NCI-H1417 (cell line): ENCODE measurements at places on chromosomes 3 and 15.
A peak's percentile ranks its signal among the peaks of the same experiment; 100 is the strongest.

DNA sequence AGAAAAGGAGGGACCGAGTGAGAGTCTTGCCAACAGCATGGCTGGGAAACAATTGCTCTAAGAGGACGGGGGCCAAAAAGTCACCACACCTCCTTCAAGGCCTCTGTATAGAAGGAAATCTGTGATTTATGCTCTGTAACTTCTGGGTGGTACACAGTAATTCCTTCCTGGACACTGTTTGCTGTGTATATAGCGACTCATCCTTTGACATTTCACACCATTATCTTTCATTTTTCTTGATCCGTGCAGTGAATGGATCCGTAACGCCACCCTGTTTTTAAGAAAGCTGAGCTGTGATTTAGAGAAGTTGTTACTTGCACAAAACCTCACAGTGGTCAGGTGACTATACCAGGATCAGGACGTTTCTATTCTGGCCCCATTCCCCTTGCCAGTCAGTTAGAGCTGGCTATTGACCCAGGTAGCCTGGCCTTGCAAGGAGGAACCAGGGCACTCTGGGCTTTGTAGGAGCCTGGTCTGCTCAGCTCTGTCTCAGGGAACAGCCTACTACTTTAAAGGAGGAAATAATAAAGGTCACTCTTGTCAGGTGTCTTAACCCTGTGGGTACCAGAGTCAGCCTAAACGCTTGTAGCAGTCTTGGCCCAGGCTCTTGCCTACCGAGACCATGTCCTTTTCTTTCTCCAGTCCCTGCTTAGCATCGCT lies 86.5 kb upstream of the MYZAP start:
- no peak for DNase-seq

GRCh38 chr3:98600412-98601095 lies 7.1 kb upstream of the CPOX start:
- no peak for DNase-seq

GRCh38 chr15:72184165-72184811 lies 13.3 kb downstream of the GRAMD2A start:
- peak; percentile 19 for DNase-seq

DNA sequence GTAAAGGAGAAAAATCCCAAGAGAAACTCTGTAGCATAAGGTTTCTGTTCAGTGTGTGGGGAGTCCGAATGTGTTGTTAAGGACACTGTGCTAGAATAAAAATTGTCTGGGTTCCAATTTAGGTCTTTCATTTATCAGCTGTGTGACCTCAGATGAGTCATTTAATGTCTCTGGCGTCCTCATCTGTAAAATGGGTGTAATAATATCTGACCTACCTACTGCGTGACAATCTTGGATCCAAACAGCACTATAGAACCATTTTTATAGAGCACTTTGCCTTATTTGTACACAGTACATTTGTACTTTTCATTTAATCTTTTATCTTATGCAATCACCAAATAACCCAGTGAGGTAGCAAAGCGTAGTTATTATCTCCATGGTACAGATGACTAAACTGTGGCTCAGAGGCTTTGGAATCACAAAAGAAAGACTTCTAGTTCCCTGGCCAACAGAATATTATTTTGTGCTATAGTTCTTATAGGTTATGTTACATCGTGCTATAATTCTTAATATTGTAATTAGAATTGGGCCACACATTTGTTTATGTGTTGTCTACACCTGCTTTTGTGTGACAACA lies 46.6 kb upstream of the TNIK start:
- DNase-seq: no peak

DNA sequence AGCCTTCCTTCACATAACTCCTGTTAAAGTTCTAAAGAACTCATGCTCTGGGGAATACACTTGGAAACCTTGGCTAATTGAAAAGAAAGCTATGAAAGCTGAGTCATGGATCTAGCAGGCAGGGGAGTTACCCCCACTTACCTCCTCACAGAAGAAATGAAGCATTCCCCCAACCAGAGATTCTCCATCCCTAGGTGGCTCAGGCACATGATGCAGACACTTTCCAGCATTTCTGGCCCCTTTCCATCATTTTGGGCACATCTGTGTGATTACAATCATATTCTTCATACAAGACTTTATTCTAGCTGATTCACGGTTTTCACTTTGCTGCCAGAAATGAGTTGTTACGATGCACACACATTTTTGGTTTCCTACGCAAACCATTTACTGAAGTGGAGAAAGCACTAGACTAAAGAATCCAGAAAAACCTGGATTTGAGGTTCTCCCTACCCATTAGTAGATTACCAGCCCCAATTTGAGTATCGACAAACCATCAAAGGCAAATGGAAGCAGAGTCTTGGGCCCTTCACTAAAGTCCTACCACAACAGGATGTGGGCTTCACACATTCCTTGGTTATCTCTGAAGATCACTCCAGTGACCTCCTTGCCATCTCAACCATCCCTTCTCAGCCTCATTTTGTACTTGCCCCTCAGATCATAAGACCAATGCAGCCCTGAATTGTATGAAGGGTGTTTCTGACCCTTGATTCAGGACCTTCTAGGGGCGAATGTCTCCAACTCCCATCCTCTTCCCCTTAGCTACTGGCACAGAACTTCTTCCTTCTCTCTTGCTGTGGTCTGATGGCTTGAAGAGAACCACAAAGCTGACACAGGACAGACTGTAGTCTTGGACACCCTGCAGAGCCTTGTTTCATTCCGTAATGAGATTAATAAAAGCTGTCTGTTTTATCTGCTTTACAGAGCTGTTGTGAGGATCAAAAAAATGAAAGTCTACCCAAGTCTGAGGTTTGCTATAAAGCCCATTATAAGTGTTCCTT lies 42.5 kb upstream of the SNRK start:
- DNase-seq: no peak

GRCh38 chr15:100433304-100433703 lies 91.5 kb upstream of the ADAMTS17 start:
- no peak for DNase-seq

- no peak for DNase-seq
Observed at GRCh38 chr15:36136049-36136448, 443.4 kb upstream of the CDIN1 start.

DNA sequence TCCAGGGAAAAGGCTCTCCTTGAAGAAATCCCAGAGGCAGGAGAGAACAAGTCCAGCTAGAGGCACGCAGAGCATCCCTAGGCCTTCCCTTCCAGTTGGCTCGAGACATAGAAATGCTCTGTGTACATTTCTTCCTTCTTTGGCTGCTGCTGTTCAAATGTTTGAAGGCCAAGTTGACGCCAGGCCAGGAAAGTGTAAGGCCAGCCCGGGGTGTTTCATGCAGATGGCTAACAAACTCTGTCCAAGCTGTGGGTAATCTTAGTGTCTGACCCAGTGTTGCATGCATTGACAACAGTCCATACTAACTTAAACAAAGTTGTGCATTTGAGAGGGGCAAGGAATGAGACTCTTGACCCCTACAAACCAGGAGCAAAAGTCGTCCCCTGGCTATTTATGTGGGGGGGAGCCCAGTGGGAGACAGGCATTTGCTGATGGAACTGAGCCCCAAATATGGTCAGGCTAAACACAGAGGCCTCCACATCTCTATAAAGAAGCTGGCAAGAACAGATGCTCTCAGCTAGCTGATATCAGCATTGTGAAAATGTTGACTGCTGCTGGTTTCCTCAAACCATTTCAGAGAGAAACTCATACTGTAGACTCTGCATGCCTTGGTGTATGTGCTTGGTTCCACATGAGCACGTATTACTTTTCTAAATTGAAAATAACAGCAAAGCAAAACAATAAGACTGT lies 139.5 kb downstream of the ADAMTS9 start:
- DNase-seq: no peak

DNA sequence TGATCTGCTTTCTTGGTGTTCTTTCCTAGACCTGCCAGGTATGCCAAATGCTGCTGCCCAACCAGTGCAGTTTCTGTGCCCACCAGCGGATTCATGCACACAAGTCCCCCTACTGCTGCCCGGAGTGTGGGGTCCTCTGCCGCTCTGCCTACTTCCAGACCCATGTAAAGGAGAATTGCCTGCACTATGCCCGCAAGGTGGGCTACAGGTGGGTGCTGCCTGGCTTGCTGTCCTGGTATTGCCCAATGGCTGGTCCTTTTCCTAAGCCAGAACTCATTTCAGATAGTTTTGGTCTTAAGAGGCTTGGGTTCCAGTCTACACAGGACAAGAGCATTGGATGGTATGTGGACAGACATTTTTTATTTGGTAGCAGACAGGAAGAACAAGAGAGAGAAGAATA lies 26.5 kb upstream of the ALPK3 start:
- no peak for DNase-seq

GRCh38 chr3:196652961-196653795 lies 13.7 kb downstream of the NRROS start:
- DNase-seq: no peak

DNA sequence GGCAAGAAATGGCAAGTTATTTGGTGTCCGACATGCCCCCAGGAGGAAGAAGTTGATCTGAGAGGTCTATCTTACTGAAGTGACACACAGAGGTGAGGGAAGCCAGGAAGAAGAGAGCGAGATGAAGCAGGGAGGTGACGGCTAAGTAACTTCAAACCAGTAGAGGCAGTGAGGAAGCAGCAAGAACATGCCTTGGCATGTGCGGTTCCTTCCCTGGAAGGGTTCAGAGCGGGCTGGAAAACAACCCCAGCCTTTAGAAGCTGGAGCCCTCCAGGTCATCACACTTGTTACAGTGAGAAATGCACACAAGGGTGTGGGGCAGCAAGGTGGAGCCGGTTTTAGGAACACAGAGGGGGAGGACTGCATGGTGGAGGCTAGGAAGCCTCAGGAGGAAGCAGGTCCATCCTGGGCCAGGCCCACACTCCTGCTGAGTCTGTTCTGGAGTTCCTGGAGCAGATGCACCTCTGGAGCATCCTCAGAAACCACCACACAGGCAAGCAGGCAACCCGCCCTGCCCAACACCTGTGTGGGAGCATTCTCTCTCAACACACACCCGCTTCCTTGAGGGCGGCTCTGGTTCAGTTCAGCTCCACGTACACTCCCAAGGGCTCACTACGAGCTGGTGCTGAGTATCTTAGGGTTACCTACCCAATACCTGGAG lies 47.1 kb downstream of the POC1A start:
- DNase-seq: no peak

- peak; percentile 89 for DNase-seq
Observed at GRCh38 chr3:9397332-9397905, at the start of gene SETD5. SETD5 (plus strand) TSS chr3:9397615; CDS start chr3:9428939, 31,324 bp downstream.

- no peak for DNase-seq
Observed at GRCh38 chr3:157300981-157301663, 135.5 kb upstream of the PTX3 start.

- DNase-seq: no peak
Observed at GRCh38 chr3:120780977-120781376, 38.4 kb downstream of the GTF2E1 start.

DNA sequence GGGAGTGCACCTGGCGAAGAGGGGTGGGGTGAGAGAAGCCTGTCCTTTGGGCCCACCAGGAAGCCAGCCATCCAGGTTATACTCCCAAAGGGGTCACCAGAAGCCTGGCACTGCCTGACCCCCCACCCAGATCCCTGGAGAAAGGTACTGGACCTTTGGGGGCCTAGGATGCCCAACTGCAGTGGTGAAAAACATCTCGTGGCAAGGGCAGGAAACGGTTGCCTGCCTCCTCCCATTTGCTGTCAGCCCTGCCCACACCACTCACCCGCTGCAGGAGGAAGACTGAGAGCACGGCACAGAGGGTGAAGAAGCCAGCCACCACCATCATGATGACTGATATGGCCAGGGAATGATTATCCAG lies 2.2 kb upstream of the ULK3 start:
- DNase-seq: no peak

- no peak for DNase-seq
Observed at GRCh38 chr15:77589839-77590238, 42.9 kb downstream of the LINGO1 start.

GRCh38 chr15:32905481-32905880 lies 187.7 kb downstream of the GREM1 start:
- no peak for DNase-seq

DNA sequence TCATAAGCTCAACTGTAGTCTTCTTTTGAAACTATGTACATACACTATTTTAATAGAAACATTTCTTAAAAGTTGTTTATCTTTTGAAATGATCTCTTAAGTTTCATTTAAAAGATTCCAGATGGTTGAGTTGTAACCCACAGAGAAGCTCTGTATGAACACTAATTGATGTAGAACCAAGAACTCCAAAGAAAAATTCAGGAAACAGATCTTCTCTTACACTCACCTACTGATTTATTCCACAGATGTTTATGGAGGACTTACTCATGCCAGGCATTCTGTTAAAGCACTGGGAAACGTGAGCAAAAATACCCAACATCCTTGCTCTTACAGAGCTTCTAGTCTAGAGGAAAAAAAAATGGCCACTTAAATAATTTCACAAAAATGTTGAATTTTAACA lies 551.1 kb downstream of the NAALADL2 start:
- DNase-seq: no peak

DNA sequence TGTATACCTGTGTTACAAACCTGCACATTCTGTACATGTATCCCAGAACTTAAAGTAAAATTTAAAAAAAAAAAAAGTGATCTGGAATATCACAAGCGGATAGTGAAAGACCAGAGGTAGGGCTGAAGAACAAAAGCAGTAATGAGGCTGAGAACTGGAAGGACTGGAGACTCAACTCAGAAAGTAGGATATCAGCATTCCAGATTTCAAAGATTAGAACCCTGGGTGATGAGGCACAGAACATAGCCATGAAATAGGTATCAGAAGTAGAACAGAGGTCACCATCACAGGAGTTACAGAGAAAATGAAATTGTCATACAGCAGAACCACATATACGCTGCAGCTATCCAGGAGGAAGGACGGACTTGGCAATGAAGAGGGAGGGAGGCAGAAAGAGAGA lies 56.1 kb downstream of the ACAP2 start:
- no peak for DNase-seq

- DNase-seq: no peak
Observed at GRCh38 chr15:90924375-90924774, 8.0 kb downstream of the HDDC3 start.

DNA sequence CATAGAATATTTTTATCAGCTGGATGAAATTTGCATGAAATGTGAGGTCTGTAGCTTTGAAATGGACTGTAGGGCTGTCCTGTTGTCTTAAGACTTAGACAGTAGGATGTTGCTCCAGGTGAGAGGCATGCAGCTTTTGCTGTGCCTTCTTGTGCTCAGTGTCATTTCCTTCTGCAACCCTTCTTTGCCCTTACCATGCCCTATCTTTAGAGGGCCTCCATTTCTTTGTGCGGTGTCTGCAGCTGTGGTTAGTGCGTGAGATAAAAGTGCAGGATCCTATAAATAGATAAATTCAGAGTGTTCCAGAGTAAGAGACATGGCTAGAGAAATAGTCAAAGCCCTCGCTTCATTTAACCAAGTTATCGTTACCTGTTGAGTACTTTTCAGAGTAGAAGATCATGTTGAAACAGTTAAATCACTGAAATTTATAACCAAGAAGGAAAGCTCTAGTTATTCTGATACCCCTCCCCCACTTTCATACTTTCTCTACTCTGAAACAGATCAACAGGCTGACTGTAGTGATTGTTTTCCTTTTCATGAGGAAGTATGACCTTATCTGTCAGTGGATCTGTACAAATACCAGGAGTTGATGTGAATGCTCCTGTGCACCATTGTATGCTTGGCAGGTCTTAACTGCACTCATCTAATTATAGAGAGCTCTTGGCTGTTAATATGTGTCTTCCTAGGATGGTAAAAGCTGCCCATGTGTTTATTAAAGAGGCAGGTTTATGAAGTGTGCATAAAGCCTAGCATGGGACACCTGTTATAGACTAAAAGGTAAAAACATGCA lies 18.2 kb downstream of the EIF3J start:
- DNase-seq: no peak

- no peak for DNase-seq
Observed at GRCh38 chr3:171427771-171428320, 32.4 kb downstream of the TNIK start.
